ENCODE measurements at places on chromosomes 1 and 21.
A peak's percentile ranks its signal among the peaks of the same experiment; 100 is the strongest.

- DNase-seq = no peak
Observed at GRCh38 chr1:38527373-38527966, 332.1 kb downstream of the RRAGC start.

GRCh38 chr1:65179148-65179547, 31.1 kb downstream of the AK4 start:
- DNase-seq = peak; percentile 33

- no peak for DNase-seq
Observed at GRCh38 chr1:46062651-46063319, 69.6 kb downstream of the PIK3R3 start.

- no peak for DNase-seq
Observed at GRCh38 chr1:204154568-204155255, 2.9 kb upstream of the ETNK2 start.

DNA sequence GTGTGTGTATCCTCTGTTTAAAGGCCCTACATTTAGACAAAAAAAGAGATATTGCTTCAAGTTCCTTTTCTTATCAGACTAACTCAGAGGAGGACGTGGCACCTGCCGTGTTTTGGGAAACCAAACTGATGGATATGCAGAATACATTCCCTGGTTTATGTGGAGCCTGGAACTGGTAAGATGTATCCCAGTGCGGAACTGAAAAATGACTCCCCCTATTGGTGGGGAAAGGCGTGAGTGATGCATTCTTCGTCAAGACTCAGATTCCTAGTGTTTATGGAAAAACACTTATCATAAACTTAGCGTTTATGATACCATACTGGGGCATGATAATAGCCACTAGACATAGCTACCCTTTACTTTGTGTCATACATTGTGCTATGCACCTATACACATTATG, 154.2 kb downstream of the ZNF326 start:
- no peak for DNase-seq

- DNase-seq = no peak
Observed at GRCh38 chr1:161989786-161990185, 33.9 kb downstream of the OLFML2B start.

GRCh38 chr1:153842006-153842471, 66.8 kb downstream of the SLC27A3 start:
- no peak for DNase-seq

- no peak for DNase-seq
Observed at GRCh38 chr21:15445327-15445726, 284.5 kb upstream of the USP25 start.

DNA sequence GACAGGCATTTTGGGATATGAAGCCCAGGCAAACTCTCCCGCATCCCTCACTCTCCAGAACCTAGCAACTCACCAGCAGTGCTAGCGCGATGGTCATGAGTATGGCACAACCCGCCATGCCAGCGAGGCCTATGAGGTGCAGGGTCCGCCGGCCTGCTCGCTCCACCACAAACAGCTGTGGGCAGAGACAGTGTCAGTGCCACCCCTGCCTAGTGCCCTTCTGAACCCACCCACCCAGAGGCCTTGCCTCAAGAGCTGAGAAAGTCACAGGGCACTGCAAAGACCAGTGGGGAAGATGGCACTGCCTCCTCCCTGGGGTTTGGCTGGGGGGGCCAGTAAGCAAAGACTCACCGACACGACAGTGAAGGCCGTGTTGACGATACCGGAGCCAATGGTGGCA, 29.8 kb downstream of the SLC2A1 start:
- no peak for DNase-seq

DNA sequence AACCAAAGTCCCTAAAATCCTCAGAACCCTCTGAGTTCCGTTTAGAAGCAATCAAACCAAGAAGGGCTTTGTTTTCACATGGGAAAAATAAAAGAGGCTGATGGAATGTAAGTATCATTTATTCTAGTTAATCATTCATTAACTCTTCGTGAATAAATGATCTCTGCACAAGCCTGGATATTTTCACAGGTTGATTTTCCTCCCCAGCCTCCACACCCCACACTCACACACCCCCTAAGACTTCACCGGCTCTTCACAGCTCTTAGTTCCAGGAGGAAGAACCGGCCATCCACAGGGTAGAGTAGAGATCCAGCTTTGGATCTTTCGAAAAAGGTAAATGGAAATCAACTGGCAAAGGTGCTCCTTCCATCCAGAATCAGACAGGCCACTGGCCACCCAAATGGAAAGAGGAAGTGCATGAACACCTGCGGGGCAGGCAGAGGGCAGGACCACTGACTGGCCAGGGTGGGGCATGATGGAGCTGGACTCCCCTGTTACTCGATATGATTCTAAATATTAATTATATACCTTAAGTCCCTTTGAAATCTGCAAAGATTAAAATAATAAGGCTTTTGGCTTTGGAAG, 10.0 kb downstream of the C1orf198 start:
- no peak for DNase-seq

GRCh38 chr1:89363638-89364536, at the start of gene GBP6:
GBP6 (plus strand) TSS chr1:89364059; CDS start chr1:89368552, 4,493 bp downstream.
- DNase-seq = peak; percentile 10

GRCh38 chr1:209748620-209749019, 7.2 kb upstream of the TRAF3IP3 start:
- no peak for DNase-seq

DNA sequence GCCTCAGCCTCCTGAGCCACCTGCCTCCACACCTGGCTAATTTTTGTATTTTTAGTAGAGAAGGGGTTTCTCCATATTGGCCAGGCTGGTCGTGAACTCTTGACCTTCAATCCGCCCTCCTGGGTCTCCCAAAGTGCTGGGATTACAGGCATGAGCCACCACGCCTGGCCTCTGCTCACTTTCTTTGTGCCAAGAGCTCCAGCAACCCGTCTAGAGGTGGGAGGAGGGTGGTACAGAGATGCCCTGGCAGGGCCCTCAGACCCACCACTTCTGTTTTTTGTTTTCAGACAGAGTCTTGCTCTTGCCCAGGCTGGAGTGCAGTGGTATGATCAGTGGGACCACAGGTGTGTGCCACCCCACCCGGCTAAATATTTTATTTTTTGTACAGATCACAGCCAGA, 6.9 kb upstream of the SYNC start:
- DNase-seq = no peak

GRCh38 chr1:88877382-88877825, 14.0 kb downstream of the GTF2B start:
- peak; percentile 46 for DNase-seq

DNA sequence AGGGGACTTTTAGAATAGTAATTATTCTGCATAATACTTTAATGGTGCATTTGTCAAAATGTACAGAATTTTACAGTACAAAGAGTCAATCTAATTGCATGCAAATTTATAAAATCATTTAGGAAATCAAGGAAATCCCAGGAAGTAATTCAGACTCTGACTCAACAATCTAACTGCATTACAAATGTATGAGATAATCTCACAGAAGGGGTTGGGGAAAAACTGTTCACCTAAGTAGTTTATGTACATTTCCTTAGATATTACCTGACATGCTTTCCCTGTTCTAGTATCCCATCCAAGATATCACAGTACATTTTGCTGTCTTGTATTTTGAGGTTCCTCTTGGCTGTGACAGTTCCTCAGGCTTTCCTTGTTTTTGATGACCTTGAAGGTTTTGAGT, 4.7 kb downstream of the CRB1 start:
- peak; percentile 4 for DNase-seq

- peak; percentile 57 for DNase-seq
Observed at GRCh38 chr1:85290826-85291225, 14.4 kb upstream of the BCL10 start.

GRCh38 chr1:225343618-225344017, 84.2 kb downstream of the LBR start:
- no peak for DNase-seq

DNA sequence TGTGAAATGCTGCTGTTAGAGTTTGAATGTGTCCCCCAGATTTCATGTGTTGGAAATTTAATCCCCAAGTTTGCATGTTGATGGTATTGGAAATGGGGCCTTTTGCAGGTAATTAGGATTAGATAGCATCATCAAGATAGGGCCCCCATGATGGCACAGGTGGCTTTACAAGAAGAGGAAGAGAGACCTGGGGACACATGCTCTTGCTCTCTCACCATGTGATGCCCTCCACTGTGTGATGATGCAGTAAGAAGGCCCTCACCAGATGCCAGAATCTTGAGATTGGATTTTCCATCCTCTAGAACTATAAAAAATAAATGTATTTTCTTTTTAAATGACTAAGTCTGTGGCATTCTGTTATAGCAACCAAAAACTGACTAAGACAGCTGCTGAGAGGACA, 57.0 kb upstream of the NEK7 start:
- DNase-seq = no peak

DNA sequence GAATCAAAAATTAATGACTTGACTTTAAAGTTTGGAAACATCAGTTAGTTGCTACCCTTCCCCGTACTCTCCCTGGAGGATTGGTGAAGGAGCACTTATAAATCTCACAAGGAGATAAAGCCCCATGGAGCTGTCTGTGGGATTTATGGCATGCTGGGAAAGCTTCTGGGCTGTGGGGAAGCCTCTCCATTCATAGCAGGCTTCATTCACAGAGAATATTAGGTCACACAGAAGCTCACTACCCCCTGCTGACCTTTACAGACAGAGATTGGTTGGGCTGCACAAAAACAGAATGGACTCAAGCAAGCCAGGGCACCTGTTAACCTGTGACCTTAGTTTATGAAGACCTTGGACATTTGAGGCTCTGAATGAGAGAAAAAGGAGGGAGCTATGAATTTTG, 32.1 kb downstream of the RGL1 start:
- DNase-seq = peak; percentile 65

DNA sequence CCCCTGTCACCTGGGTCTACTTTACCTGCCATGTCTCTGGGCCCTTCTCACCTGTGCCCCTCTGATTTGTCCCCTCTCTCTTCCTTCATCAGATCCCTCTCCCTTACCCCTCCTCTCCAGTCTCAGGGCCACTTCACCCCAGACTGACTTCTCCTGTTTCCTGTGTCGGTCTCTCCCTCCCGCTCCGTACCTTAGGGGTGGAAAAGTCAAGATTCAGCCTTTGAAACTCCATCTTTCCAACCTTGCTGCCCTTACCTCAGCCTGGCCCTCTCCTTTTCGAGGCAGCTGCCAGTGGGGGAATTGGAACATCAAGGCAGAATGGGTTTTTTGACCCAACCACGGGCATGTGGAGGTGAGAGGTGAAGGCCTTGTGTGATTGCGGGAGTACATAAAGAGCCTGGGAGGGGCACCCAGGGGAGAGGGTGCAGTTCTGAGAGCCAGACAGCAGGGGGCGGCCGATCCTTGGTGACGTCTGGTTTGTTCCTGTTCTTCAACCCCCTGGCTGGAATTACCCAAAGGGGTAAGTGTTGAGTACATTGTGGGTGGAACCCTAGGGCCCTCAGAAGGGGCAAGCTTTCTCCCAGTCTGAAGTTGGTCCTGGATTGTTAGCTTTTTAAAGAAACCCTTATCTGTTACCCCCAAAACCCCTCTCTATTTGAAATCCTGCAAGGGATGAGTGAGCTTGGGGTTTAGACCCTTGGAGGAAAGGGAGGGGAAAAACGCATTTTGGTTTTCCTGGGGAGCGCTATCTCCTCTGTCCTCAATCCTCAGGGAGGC, 12.3 kb upstream of the DMBX1 start:
- DNase-seq = peak; percentile 65

DNA sequence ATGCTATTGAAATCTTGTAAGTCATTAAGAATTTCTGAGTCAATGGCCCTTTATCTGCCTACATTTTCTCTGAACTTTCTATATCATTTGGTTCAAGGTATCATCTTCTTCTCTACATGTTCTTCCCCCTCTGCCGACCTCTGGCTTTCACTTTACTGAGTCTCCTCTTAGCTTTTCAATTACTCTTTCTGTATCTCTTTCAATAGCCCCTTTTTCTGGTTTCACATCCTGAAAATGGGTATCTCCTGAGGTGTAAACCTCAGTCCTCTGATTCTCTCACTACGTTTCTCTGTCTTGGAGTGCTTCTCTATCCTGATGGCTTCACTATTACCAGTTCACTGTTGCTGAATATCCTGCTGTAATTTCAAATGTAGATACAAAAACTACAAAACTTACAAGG, 98.9 kb downstream of the LYST start:
- no peak for DNase-seq

GRCh38 chr1:234862944-234863515, 253.1 kb upstream of the IRF2BP2 start:
- peak; percentile 69 for DNase-seq
